Temporal lobe (tissue), 4 donors: ENCODE measurements at places on chromosomes 4 and X. TPM values are rescaled to one million over a fixed set of nuclear protein-coding genes. Genes with fewer than 3 reads are reported as not detected.

The BTK gene
- total RNA-seq: 0.49 TPM

The FGFRL1 gene
- total RNA-seq: 3.0 TPM

The STK32B gene
- total RNA-seq: 53.6 TPM

The CXCL1 gene
- total RNA-seq: 1.5 TPM

The WDR44 gene
- 28.0 TPM for total RNA-seq

The CHIC1 gene
- total RNA-seq: 12.0 TPM

The SPACA5 gene
- total RNA-seq: 0.25 TPM

The MAGEB17 gene
- 0.25 TPM for total RNA-seq

The NAA10 gene
- total RNA-seq: 18.7 TPM

The USP38 gene
- total RNA-seq: 17.9 TPM

The THAP6 gene
- 14.8 TPM for total RNA-seq

The VSIG4 gene
- total RNA-seq: 5.9 TPM

The ALB gene
- total RNA-seq: 0.49 TPM

The ENAM gene
- not detected for total RNA-seq

The SNX25 gene
- 33.2 TPM for total RNA-seq

The GAR1 gene
- total RNA-seq: 6.1 TPM

The CENPVL2 gene
- 1.7 TPM for total RNA-seq
